Activated CD8-positive, alpha-beta T cell treated with anti-CD3 and anti-CD28 coated beads, Interleukin-2, amount 10 ng/mL, durations not matched to agents 7 days and 5 days (primary cell): ENCODE measurements at places on chromosomes 7 and 10. TPM values are rescaled to one million over a fixed set of nuclear protein-coding genes. Genes with fewer than 3 reads are reported as not detected.

The PAPOLB gene
- 0.08 TPM for total RNA-seq

The C10orf105 gene
- 1.1 TPM for total RNA-seq

The CFAP69 gene
- total RNA-seq, result not detected

The TMEM184A gene
- total RNA-seq, result not detected

The OGDHL gene
- not detected for total RNA-seq

The FGF8 gene
- total RNA-seq, result not detected

The PDE1C gene
- total RNA-seq, result not detected

The HIF1AN gene
- total RNA-seq, result 46.5 TPM

The CYP3A5 gene
- not detected for total RNA-seq

The ARHGEF5 gene
- 8.2 TPM for total RNA-seq

The GPR15LG gene
- total RNA-seq, result not detected

The FRMPD2 gene
- not detected for total RNA-seq

The PDE6C gene
- not detected for total RNA-seq

The PRKAR2B gene
- 1.6 TPM for total RNA-seq

The MALSU1 gene
- 55.0 TPM for total RNA-seq

The GPR26 gene
- total RNA-seq, result not detected

The SLC18A3 gene
- total RNA-seq, result not detected

The SPDYE9 gene
- total RNA-seq, result not detected

The PRLHR gene
- total RNA-seq, result not detected

The BLVRA gene
- total RNA-seq, result 25.7 TPM
